B cell (primary cell): ENCODE measurements at places on chromosomes 5 and 9.

- no peak for DNase-seq
These were observed 59.7 kb downstream of the CARTPT start for GRCh38 chr5:71778678-71779276.

- DNase-seq = no peak
These were observed 67.0 kb upstream of the RNU6ATAC start for GRCh38 chr9:134231330-134231745.

GRCh38 chr9:134053941-134054761, 13.7 kb downstream of the BRD3 start:
- no peak for DNase-seq

DNA sequence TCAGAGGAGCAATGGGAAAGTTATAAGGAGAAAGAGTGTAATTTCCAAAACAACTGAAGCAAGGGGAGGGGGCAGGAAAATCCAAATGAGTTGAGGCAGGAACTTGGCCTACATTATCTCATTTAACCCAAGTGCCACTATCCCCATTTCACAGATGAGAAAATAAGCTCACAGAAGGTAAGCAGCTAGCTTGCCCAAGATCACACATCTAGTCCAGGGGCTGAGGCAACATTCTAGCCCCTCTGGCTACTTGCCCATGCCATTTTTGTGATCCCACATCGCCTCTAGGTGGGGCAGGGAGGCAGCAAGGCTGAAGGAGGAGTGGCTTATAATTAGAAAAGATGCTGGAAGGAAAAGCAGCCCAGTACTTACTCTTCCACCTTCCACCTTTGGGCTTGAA, 2.6 kb upstream of the PSIP1 start:
- peak; percentile 20 for DNase-seq

- peak; percentile 74 for DNase-seq
These were observed 394.9 kb downstream of the GADD45G start for GRCh38 chr9:89999534-90000370.

GRCh38 chr5:140966293-140967225, at the start of gene PCDHAC2:
Gene PCDHAC2 (plus strand): TSS chr5:140966476. CDS start chr5:140966767, 291 bp downstream.
- DNase-seq = no peak

DNA sequence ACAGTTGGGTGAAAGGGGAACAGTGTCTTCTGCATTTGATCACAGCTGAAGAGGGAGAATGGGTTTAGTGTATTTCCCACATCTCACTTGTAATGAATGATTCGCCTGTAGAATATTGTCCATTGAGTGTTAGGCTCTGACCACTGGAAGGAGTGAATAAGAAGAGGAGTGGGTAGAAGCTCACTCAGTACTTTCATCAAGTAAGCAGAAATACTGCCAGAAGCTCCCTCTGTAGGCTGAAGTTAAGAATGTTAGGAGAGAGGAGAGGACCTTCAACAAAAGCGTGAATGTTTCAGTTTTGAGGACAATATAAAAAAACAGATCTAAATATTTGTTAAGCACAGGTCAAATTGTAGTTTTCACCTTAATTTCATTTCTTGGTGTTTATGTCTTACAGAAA, 27.5 kb downstream of the FSD1L start:
- DNase-seq = no peak

GRCh38 chr5:17147170-17147569, 70.3 kb upstream of the BASP1 start:
- DNase-seq = no peak

DNA sequence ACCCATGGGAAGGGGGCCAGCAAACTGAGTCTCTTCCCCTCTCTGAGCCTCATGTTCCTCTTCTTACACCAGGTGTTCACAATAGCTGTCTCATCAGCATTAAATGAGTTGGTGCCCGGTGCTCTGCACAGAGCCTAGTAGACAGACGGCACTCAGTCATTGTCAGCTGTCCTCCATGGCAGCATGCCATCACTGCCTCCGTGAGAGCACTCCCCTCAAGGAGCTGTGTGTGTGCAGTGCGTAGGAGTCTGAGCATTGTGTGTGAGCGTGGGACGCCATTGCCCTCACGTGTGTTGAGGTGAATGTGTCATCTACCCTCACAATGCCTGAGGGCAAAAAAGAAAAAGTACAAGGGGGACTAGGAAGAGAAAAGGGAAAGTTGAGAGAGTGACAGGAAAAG, 536.5 kb downstream of the CDK5RAP2 start:
- no peak for DNase-seq

DNA sequence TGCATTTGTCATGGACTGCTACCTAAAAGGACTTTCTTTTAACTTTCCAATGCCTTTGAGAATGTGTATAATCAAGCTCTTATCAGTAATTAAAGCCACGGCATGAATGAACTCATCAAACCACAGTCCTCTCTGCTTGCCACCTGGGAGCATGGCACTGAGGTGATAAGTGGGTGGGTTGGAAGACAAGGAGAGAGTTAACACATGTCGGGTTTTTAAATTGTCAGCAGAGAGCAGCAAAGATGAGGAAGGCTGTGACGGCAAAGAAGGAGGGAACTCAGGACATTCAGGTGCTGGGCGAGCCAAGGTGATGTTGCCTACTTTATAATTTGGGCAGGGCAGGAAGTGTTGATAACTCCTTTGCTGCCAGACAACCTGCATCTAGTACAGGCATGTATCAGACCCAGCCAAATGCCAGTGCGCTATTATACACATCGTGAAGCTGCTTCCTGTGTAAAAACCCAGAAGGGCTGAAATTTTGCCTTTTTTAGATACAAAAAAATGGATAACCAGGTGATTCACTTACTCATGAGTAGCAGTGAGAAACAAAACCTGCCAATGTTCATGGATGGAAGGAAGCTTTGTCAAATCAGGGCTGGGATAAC, 269.1 kb downstream of the KIF4B start:
- no peak for DNase-seq

GRCh38 chr9:122056484-122056883, 36.6 kb downstream of the TTLL11 start:
- no peak for DNase-seq
